ENCODE measurements at places on chromosomes 11 and 22.
A peak's percentile ranks its signal among the peaks of the same experiment; 100 is the strongest.

DNA sequence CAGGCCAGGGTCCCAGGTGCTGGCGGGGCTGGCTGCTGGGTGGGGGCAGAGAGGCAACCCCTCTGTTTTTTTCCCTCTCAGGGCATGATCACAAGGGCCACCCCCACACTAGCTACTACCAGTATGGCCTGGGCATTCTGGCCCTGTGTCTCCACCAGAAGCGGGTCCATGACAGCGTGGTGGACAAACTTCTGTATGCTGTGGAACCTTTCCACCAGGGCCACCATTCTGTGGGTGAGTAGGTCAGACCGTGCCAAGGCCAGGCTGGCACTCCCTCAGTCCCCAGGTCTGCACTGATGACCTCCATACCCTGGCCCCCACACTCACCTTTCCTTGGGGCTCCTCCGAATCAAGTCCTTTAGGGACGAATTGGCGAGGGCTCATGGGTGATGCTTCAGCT lies 7.3 kb downstream of the TCN2 start:
- no peak for DNase-seq

DNA sequence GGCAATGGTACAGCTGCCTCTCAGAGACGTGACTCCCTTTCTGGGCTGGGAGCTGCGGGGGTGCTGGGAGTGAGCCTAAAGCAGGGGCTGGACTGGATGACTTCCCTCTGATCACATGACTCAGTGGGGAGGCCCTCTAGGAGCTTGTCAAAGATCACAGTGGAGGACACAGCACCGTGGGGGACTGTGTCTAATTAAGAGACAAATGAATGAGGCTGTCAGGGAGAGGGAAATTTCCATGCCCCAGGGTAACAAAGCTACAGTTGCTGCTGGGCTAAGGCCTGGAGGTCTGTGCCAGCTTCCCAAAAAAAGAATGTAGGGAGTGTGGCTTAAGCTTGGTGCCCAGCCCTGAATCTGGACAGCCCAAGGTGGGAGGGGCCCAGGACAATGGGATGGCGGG lies 262.8 kb upstream of the PLET1 start:
- no peak for DNase-seq

- DNase-seq, result no peak
Measured at GRCh38 chr22:37376643-37377042, 50.6 kb downstream of the ELFN2 start.

DNA sequence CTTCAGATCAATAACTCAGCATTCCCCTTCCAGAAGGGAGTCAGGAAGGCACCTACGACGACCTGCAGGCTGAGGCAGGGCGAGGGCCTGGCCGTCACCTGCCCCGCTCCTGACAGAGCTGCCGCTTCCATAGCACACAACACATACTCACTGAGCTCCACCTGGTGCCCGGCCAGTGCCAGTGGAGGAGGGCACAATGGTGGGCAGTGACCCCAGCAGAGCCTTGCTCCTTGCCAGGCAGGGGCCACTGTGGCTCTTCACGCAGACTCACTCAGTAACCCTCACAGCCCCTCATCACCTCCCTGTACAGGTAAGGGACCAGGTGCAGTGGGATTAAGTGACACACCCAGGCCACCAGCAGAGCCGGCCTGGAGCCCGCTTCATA lies 24.6 kb downstream of the LRFN4 start:
- no peak for DNase-seq

GRCh38 chr11:100232006-100232405 lies 455.1 kb upstream of the ARHGAP42 start:
- DNase-seq, result no peak

DNA sequence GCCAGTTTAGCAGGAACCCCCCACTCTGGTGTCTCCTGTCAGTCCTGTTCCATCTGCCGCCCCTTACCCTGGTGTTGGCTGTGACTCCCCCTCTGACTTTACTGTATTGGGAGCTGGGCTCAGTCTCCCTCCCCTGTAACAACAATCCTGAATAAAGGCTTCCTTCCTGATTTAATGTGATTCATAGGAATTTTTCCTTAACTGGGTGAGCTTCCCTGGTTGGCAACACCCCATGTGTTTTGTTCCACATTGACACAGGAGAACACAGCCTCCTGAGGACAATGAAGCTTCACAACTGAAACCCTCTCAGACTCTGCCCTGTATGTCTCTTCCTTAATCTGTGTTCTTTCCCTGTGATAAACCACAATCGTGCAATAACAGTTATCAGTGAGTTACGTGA lies 8.4 kb downstream of the APOL4 start:
- no peak for DNase-seq

GRCh38 chr11:103031834-103032233 lies 60.1 kb downstream of the DCUN1D5 start:
- DNase-seq, result no peak

GRCh38 chr11:43895601-43896000 lies 15.0 kb downstream of the ALKBH3 start:
- DNase-seq, result no peak

DNA sequence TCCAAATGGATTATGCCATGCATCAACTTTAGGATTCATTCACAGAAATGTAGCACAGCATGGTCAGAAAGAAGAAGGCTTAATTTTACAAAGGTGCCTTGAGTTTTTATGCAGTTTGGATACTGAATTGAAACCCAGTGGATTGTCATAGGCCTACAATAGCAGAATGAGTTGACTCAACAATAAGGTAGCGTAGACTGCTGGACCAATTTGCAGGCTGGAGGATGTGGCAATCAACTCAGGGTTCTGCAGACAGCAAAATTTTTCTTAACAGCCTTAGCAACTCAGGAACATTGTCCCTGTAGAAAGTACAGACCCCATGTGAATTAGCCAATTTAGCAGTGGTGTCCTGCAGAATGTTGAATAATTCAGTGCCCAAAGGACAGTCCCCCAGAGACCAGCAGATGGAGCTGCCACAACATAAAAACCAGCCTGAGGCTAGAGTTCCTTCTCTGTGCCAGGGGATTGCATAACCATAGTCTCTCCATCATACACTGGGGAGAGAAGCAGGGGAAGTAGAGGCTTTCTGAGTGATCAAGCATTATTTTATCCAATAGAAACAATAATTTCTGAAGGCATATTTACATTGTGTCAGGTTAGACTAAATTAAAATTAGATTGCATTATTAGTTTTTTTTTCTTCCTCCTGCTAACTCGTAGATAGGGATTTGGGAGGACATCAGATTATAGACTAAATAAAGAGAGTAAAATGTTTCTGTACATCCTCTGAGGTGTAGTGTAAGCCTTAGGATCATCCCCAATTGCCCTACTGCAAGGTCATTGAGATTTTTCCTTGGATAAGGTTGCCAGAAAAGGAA lies 20.3 kb upstream of the MRPL17 start:
- peak; percentile 66 for DNase-seq

GRCh38 chr11:36062796-36063365 lies 119.0 kb downstream of the LDLRAD3 start:
- DNase-seq, result no peak

DNA sequence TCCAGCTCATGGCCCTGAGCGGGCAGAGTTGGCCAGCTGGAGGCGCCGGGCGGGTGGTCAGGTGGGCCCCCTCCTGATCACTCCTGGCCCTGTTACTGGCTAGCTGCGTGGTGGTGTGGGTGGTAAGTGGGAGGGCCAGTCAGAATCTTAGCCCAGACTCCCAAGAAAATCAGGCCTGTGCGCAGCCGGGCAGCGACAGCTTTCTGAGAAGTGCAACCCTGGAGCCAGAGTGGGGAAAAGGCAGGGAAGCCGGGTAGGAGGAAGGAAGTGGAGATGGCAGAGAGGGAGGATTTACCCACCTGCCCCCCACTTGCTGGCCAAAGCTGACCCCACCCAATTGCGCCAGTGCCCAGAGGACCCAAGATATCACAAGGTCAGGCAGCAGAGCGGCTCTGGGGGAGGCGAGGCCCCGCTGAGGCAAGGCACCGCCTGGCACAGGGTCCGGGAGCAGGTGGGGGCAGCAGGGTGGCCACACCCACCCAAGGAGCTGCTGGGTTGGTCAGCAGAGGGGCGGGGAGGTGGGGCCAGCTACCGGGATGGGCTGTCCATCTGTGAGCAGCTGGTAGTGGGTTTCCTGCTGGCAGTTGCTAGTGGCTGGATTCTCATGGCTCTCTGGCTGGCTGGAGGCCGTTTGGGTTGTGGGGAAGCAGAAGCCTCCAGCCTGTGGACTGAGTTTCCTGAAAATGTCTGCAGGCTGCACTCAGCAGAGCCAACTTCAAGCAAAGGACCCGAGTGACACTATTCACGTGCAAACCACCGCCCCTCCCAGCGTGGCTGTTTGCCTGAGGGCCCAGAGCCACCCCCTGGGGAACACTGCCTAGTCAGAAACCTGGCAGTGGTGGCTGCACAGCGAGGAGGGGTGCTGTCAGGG lies 196.4 kb downstream of the IGLL1 start:
- no peak for DNase-seq

DNA sequence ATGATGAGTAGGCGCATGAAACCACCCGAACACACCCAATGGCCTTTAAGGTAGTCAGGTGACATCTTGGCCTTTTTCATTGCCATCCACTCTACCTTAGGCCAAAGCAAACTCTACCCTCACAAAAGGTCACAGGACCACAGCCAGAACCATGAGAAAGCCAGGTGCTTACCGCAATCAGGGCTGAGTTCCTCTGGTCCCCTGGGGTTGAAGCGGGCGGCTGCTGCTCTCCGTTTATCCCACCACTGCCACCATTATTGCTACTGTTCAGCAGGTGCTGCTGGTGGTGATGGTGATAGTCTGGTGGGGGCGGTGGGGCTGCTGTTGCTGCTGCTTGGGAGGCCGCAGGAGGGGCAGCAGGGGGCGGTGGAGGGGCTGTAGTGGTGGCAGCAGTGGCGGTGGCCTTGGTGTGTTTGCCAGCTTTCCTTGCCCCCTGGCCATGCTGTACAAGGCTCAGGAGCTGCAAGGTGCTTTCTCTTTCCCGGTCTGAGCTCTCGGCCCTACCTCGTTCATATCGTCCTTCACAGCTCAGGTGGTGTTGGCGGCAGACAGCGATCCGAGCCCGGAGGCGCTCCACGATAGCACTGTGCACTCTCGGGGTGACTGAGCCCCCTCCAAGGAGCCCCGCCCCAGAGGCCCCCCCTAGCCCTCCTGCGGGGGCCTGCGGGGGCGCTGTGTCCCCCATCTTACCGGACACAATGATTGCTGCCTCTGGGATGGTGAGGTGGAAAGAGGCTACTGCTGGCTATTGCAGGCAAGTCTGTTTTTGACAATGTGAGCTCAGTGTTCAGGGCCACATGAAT lies 1.6 kb downstream of the MAML2 start:
- peak; percentile 64 for DNase-seq

DNA sequence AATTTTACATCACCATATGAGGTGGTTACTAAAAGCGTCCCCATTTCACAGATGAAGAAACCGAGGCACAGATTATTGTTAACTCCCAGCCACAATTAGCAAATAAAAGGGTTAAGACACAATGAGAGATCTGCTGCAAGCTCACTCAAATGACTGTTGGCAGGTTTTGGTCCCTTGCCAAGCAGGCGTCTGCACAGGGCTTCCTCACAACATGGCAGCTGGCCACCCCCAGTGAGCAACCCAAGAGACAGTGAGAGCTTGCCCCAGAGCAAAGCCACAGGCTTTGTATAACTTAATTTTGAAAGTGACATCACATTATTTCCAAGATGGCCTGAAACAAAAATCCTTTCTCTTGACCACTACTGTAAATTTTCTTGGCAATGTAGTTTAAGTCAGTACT lies 217.6 kb downstream of the NTM start:
- no peak for DNase-seq

DNA sequence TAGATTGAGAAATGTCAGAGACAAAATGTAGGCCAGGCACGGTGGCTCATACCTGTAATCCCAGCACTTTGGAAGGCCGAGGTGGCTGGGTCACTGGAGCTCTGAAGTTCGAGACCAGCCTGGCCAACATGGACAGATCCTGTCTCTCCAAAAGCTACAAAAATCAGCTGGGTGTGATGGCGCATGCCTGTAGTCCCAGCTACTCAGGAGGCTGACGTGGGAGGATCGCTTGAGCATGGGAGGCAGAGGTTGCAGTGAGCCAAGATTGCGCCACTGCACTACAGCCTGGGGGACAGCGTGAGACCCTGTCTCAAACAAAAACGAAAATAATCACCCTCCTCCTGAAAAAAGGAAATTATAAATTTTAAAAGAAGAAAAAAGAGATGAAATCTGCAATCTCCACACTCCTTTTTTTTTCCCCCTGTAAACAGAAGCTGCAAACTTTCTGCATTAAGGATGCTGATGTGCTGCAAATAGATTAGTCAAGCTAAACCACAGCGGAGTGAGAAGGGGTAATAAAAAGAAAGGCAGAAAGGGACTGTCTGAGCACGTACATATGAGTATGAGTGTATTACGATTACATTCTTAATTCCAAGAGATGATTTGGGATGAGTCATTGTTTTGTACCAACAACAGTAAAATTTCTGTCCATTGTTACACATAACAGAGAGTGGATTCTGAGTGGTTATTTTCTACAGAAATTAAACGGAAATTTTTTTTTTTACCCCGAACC lies 87.3 kb downstream of the SIK3 start:
- no peak for DNase-seq

- no peak for DNase-seq
Measured at GRCh38 chr11:62443390-62444235, 24.8 kb downstream of the SCGB1A1 start.

- DNase-seq, result no peak
Measured at GRCh38 chr22:37202001-37202555, 10.2 kb downstream of the SSTR3 start.

DNA sequence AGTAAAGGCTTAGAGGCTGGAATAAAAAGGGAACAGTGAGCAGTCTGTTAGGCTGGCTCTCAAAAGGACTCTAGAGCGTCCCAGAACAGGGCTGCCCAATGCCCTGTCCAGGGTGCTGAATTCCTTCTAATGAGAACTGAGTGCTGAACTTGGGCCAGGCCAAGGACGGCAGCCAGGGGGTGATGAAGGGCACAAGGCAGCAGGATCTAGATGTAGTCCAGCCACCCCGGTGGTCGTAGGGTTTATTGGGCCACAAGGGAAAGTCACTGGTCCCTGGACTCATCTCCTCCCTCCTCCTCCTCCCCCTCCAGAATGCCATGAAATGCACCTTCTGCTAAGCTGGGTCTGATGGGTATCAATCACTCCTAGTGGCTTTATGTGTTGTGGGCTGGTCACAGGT lies 19.2 kb downstream of the NPTXR start:
- DNase-seq, result peak; percentile 82

- no peak for DNase-seq
Measured at GRCh38 chr11:5929571-5930368, 12.3 kb upstream of the OR56A3 start.

GRCh38 chr11:115162919-115163318 lies 341.3 kb downstream of the CADM1 start:
- no peak for DNase-seq

DNA sequence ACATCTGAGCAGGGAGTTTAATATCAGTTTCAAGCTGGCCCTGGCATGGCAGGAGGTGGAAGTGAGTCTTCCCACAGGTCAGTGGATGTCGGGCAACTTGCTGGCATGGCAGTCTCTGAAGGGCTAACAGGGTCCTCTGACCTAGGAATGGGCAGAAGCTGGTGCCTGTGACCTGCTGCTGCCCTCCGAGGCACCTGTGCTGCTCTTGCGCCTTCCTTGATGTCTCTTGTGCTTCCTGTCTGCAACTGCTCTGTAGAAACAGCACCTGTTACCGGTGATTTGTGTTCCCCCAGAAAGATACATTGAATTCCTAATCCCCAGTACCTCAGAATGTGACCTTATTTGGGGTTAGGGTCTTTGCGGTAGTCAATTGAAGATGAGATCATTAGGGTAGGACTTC lies 110.3 kb downstream of the RPS6KA4 start:
- DNase-seq, result no peak
